Liver (tissue), 10 donors: ENCODE measurements at places on chromosomes 4 and X. TPM values are rescaled to one million over a fixed set of nuclear protein-coding genes. Genes with fewer than 3 reads are reported as not detected.

The FDCSP gene
- polyA plus RNA-seq: not detected

The BTK gene
- polyA plus RNA-seq: 0.99 TPM

The CENPVL3 gene
- polyA plus RNA-seq: not detected

The CXCL11 gene
- polyA plus RNA-seq: not detected

The GRSF1 gene
- 29.3 TPM for polyA plus RNA-seq

The MSX1 gene
- 0.15 TPM for polyA plus RNA-seq

The OCRL gene
- 3.1 TPM for polyA plus RNA-seq

The IL2RG gene
- polyA plus RNA-seq: 3.6 TPM

The GLRA2 gene
- polyA plus RNA-seq: not detected

The RHOH gene
- polyA plus RNA-seq: 0.75 TPM

The PLXNB3 gene
- 0.11 TPM for polyA plus RNA-seq

The GYG2 gene
- polyA plus RNA-seq: 11.3 TPM

The CDKL2 gene
- not detected for polyA plus RNA-seq

The TEC gene
- polyA plus RNA-seq: 1.1 TPM

The IL9R gene
- polyA plus RNA-seq: not detected

The SRPK3 gene
- polyA plus RNA-seq: not detected

The MAGEA9 gene
- polyA plus RNA-seq: not detected

The TRIM60 gene
- polyA plus RNA-seq: not detected

The TLR6 gene
- polyA plus RNA-seq: 0.66 TPM

The ZNF711 gene
- 0.69 TPM for polyA plus RNA-seq

The STX18 gene
- polyA plus RNA-seq: 10.2 TPM

The STPG2 gene
- not detected for polyA plus RNA-seq

The ARSD gene
- polyA plus RNA-seq: 19.5 TPM

The PIM2 gene
- 4.5 TPM for polyA plus RNA-seq

The SATL1 gene
- polyA plus RNA-seq: not detected

The CENPVL1 gene
- not detected for polyA plus RNA-seq

The GAB3 gene
- 0.66 TPM for polyA plus RNA-seq

The HTN3 gene
- polyA plus RNA-seq: not detected

The MGARP gene
- 0.09 TPM for polyA plus RNA-seq

The GAGE12J gene
- not detected for polyA plus RNA-seq

The GLOD5 gene
- polyA plus RNA-seq: 2.1 TPM

The DCLK2 gene
- 0.30 TPM for polyA plus RNA-seq

The MAGEC3 gene
- polyA plus RNA-seq: not detected

The KCTD8 gene
- polyA plus RNA-seq: not detected

The MAGEB1 gene
- not detected for polyA plus RNA-seq

The FGD1 gene
- polyA plus RNA-seq: 0.32 TPM

The RENBP gene
- 6.4 TPM for polyA plus RNA-seq
